ENCODE measurements at places on chromosomes 11 and 22.

- no peaks in the 10 kb centered on the region for H3K36me3 ChIP-seq
- H3K4me3 ChIP-seq: no peak overlapping the region
- H3K27me3 ChIP-seq: no peaks in the 10 kb centered on the region
- H3K27ac ChIP-seq: no peak overlapping the region
- DNase-seq: no peak
- H3K4me1 ChIP-seq: peaks cover 26% of the 10 kb centered on the region
These were observed 1.9 kb downstream of the TIRAP start for GRCh38 chr11:126284829-126285228.

DNA sequence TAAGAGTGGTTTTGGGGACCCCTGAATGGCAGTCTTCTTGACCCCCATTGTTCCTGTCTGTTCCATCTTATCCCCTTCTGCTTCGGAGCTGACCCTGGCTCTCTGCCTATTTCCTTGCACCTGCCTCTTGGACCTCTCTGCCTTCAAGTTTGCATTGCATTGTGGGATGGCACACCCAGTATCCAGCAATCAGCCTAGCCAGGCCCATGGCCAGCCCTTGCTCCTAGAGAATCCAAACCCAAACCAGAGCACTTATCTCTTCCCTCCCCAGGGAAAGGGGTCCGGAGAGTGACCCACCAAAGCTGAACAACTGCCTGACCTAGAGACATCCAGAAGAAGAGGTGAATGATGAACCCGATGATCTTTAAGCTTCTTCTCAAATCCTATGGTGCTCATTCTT, 607.3 kb upstream of the CADM1 start:
- H3K27ac ChIP-seq: no peak overlapping the region
- H3K27me3 ChIP-seq: no peaks in the 10 kb centered on the region
- H3K4me1 ChIP-seq: no peaks in the 10 kb centered on the region
- H3K4me3 ChIP-seq: no peak overlapping the region

DNA sequence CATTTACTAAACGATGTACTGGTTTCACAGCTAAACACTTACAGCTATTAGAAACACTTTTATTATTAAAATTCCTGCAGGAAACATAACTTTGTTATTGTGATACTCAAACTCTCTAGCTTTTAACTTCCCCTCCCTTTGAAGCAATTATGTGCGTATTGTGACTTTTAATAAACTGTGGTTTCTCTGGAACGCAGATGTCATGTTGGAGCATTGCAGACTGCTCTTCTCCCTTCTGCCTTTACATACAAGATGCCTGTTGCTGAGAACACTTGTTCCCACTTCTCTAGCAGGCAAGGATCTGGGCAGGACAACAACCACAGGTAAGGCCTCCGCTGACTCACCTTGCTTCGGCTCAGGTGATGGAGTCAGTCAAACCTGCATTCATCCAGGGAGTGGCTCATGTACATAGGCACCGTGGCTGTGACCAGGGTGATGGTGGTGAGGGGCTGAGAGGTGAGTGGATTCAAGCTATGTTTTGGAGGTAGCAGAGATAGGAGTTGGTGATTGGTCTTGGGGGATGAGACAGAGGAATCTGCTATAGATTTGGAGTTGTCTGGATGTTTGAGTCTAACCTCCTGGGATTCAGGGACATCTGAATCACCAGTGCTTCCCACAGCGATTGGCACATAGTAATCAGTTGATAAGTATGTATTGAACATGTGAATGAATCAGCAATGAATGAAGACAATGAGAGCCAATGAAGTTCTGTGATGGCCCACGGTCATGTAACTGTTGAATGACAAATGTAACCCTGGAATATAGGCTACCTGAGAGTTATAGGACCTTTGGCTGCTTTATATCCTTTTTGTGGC, 106.0 kb downstream of the ADAMTS15 start:
- H3K27ac ChIP-seq: no peak overlapping the region
- H3K27me3 ChIP-seq: no peaks in the 10 kb centered on the region
- H3K36me3 ChIP-seq: no peaks in the 10 kb centered on the region

DNA sequence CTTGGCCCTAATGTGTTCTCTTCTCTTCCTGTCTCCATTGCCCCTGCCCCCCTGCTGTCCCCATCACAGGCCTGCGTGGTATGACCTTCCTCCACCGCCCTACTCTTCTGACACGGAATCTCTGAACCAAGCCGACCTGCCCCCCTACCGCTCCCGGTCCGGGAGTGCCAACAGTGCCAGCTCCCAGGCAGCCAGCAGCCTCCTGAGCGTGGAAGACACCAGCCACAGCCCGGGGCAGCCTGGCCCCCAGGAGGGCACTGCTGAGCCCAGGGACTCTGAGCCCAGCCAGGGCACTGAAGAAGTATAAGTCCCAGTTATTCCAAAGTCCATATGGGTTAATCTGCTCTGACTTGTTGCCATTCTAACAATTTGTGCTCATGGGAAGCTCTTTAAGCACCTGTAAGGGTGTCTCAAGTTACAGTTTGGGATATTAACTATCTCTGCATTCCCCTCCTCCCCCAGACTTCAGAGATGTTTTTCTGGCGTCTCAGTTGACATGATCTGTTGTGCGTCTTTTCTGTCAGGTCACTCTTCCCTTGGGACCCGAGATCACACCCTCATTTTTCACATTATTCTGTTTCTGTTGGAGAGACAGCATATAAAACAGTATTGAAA, 60.0 kb downstream of the COMMD9 start:
- no peak for DNase-seq
- no peak overlapping the region for H3K27ac ChIP-seq
- no peaks in the 10 kb centered on the region for H3K27me3 ChIP-seq
- H3K4me3 ChIP-seq: no peak overlapping the region
- no peaks in the 10 kb centered on the region for H3K4me1 ChIP-seq

- peaks cover 8% of the 10 kb centered on the region for H3K4me1 ChIP-seq
- no peaks in the 10 kb centered on the region for H3K36me3 ChIP-seq
- H3K4me3 ChIP-seq: no peak overlapping the region
- H3K27ac ChIP-seq: no peak overlapping the region
- no peaks in the 10 kb centered on the region for H3K27me3 ChIP-seq
- no peak for DNase-seq
These were observed 476.9 kb downstream of the MIAT start for GRCh38 chr22:27134315-27134701.

DNA sequence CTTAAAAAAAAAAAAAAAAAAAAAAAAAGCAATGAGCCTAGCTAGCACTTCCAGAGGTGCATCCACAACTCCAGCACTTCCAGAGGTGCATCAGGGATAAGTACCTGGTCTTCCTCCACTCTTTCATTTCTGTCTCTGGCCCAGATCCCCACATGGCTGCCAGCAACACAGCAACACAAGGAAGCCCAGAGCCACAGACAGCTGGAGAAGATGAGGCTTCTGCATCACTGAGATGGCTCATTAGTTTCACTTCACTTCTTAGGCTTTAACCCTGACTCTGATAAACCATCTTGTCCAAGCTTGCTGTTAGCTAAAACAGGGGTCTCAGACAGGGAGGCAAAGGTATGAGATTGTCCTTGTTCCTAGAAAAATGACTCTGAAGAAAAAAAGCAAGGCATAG, 35.6 kb downstream of the PC start:
- DNase-seq: no peak
- no peak overlapping the region for H3K4me3 ChIP-seq
- no peaks in the 10 kb centered on the region for H3K36me3 ChIP-seq
- H3K27ac ChIP-seq: no peak overlapping the region
- H3K27me3 ChIP-seq: no peaks in the 10 kb centered on the region

- H3K4me1 ChIP-seq: peaks cover 15% of the 10 kb centered on the region
- H3K27ac ChIP-seq: no peak overlapping the region
- H3K27me3 ChIP-seq: no peaks in the 10 kb centered on the region
- no peaks in the 10 kb centered on the region for H3K36me3 ChIP-seq
- no peak for DNase-seq
These were observed 28.5 kb downstream of the BTBD10 start for GRCh38 chr11:13434247-13435205.

GRCh38 chr22:47850644-47851151, 1088.2 kb downstream of the TBC1D22A start:
- H3K27ac ChIP-seq: no peak overlapping the region
- no peaks in the 10 kb centered on the region for H3K27me3 ChIP-seq
- H3K4me1 ChIP-seq: no peaks in the 10 kb centered on the region
- H3K4me3 ChIP-seq: no peak overlapping the region
- DNase-seq: no peak
- H3K36me3 ChIP-seq: no peaks in the 10 kb centered on the region

Data from cardiac muscle cell (in vitro differentiated cells and primary cell).